CD4-positive, alpha-beta T cell treated with Interleukin-4 for 4 hours (primary cell): ENCODE measurements at places on chromosomes 7 and 10.

GRCh38 chr10:81101062-81101461 is 563.4 kb downstream of the SH2D4B start:
- DNase-seq, result no peak

- DNase-seq, result no peak
Measured at GRCh38 chr10:123558651-123559050, 107.5 kb upstream of the GPR26 start.

DNA sequence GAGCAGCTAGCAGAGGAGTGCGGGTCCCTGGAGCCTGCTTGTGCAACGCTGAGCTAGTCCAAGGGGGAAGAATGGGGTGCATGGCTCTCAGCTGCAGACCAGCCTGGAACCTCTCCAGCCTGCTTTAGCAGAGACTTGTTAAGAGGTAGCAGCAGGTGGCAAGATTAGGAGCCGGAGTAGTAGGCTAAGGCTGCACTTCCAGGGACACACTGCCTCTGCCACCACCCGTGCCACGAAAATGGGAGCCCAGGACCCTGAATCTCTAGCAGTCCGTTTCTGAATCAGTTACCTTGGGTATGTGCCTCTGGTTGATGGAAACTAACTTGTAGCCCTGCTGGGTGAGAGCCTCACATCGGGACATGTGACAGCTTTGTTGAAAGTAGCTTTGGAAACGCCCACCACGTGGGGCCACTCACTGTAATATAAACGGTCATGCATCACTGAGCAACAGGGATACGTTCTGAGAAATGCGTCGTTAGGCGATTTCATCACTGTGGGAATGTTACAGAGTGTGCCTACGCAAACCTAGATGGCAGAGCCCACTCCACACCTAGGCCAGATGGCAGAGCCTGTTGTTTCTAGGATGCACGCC is 25.9 kb downstream of the HTRA1 start:
- DNase-seq, result no peak

GRCh38 chr7:101085162-101085964 is at the start of gene TRIM56:
Gene TRIM56 (plus strand): TSS chr7:101085481. CDS start chr7:101087313, 1,832 bp downstream.
- peak; percentile 74 for DNase-seq
